ENCODE measurements at places on chromosomes 7 and 10. TPM values are rescaled to one million over a fixed set of nuclear protein-coding genes. Genes with fewer than 3 reads are reported as not detected.

FAS gene
- 9.5 TPM for polyA plus RNA-seq

OR2A5 gene
- polyA plus RNA-seq: not detected

- no peak for DNase-seq
These were observed 445.5 kb upstream of the MKI67 start for GRCh38 chr10:128571745-128572144.

- DNase-seq: no peak
These were observed 141.8 kb upstream of the C1QL3 start for GRCh38 chr10:16663444-16663843.

DNA sequence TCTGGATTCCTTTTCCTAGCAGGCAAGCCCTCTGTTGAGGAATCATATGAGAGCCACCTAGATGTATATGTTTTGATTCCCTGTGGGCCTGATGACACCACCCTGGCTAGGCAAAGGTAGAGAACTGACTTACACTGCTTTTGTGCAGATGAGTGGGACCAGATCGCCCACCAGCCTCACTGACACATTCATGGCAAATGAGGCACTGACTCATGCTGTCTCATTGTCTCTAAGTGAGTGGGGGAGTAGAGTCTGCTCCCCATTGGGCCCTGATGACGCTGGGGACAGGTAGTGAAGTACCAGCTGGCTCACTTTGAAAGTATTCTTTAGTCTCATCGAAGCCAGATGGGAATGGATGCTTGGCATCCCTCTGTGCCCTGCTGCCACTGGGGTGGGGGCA lies 326.3 kb downstream of the ABCA13 start:
- DNase-seq: no peak

Measured in aorta (tissue), 5 donors.